ENCODE measurements at places on chromosomes 12 and 14. TPM values are rescaled to one million over a fixed set of nuclear protein-coding genes. Genes with fewer than 3 reads are reported as not detected.

ART4 gene
- total RNA-seq: 0.72 TPM

GAPDH gene
- total RNA-seq: 4,081 TPM

DNA sequence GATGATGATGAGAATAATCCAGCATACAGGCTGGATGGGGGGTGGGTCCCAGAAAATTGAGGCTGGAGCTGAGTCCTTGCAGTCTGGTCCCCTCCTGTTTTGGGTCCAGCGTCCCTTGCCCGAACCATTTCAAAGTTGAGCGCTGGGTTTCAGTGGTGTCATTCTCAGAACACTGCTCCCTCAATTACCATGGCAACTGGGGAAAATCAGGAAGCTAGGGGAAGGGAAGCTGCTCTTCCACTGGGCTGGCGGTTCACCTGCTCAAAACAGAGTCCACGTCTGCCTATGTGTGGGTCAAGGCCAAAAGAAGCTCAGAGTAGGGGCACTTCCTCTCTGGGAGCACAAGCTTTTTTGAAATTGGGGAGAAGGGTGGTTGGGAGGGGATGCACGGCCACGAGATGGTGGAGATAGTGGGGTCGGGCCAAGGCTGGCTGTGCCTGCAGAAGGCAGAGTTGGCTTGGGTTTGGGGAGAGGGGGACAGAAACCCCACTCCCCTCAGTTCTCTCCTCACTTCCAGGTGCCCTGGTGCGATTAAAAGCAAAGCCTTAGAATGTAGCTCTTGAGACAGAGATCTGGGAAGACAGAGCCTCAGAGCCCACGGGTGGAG, 1.7 kb upstream of the NOS1 start:
- H3K27ac ChIP-seq: no peak overlapping the region
- H3K4me3 ChIP-seq: no peak overlapping the region
- no peaks in the 10 kb centered on the region for H3K36me3 ChIP-seq
- no peaks in the 10 kb centered on the region for H3K4me1 ChIP-seq
- DNase-seq: no peak
- H3K27me3 ChIP-seq: peaks cover 69% of the 10 kb centered on the region

DNA sequence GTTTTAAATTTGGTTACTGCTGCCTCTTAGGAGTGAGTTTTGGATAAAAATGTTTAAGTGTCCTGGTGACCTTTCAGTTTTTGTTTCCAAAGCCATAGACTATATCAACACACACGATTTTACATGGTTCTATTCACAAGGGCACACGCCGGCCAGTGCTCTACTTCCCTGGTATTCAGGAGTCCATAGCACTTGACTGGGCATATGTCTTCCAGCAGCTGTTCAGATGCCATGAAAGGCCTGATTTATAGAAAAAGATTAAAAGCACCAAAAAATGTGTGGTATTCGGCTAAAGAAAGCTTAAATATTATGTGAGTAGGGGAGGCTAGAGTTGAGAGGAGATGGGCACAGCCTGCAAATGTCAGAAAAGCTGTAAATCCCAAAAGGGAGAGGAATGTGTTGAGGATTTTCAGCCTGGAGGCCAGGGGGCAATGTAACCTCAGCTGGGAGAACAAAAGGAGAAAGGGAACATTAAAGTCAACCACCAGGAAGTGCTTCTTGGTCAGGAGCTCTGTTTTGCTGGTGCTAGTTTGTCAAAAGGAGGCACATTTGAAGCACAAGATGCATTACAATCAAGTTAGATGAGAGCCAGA, 478.4 kb downstream of the RAD51B start:
- H3K36me3 ChIP-seq: no peaks in the 10 kb centered on the region
- peak overlapping the region; percentile 57 for H3K27ac ChIP-seq
- DNase-seq: no peak
- H3K4me1 ChIP-seq: no peaks in the 10 kb centered on the region
- no peaks in the 10 kb centered on the region for H3K27me3 ChIP-seq
- no peak overlapping the region for H3K4me3 ChIP-seq

GRCh38 chr14:95466506-95466905, 49.9 kb downstream of the SYNE3 start:
- H3K27me3 ChIP-seq: no peaks in the 10 kb centered on the region
- peaks cover 47% of the 10 kb centered on the region for H3K4me1 ChIP-seq
- DNase-seq: no peak
- no peak overlapping the region for H3K4me3 ChIP-seq
- no peaks in the 10 kb centered on the region for H3K36me3 ChIP-seq
- H3K27ac ChIP-seq: no peak overlapping the region
